ENCODE measurements at places on chromosomes 7 and 10. TPM values are rescaled to one million over a fixed set of nuclear protein-coding genes. Genes with fewer than 3 reads are reported as not detected.

DNA sequence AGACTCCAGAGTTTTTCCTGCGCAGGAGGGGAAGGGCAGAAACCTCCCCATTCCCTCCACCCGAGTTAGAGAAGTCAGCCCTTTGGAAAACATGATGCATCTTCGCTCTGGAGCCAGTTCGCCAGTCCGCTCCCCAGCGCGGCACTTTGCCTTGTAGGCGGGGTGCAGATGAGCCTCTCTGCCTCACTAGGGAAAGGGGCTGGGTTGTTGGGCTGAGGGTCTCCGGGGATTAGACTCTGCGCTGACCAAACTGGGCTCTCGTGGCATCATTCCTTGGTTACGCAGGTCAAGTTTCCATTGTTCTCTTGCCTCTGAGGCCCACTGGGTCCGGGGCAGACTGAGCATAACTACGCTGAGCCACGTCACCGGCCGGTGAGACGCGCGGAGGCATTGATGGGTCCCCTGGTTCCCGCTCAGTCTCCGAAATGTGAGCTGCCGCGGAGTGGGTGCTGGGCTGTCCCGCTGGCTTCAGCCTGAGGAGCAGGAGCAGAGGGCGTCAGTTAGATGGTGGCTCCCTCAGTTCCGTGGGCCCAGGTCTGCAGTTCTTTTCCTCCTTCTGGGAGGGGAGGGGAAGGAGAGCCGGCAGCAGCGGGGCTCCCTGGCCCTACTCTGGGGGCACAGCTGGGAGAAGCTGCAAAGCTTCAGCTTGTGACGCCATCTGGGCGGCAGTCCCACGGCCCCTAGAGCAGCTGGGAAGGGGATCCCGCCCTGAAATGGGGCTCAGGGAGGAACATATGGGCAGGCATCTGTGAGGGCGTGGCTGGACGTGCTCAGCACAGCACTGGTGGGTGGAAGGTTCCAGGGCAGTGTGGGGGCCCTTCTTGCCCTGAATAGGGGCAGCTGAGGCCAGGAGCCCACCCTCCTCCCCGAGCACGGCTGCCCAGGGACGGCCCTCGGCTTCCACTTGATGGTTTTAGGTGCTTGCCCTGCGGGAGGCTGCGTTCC is 121.3 kb upstream of the BTBD16 start:
- DNase-seq, result no peak

The PAPOLB gene
- total RNA-seq, result not detected

DNA sequence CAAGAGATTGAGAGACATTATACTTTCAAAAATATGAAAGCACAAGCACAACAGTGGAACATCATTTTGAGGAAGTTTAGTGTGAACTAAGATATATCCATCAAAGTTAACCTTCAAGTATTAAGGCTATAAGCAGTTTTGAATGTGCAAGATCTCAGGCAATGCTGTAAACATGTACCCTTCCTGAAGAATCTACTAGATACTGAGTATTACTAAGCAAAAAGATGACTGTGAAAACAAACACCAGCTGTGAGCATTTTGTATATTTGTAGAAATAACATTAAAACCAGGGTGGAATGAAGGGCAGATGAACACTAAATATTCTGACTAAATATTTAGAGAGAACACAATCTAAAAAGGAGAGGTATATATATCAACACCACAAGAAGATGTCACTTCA is 41.3 kb upstream of the ADRA2A start:
- no peak for DNase-seq

DNA sequence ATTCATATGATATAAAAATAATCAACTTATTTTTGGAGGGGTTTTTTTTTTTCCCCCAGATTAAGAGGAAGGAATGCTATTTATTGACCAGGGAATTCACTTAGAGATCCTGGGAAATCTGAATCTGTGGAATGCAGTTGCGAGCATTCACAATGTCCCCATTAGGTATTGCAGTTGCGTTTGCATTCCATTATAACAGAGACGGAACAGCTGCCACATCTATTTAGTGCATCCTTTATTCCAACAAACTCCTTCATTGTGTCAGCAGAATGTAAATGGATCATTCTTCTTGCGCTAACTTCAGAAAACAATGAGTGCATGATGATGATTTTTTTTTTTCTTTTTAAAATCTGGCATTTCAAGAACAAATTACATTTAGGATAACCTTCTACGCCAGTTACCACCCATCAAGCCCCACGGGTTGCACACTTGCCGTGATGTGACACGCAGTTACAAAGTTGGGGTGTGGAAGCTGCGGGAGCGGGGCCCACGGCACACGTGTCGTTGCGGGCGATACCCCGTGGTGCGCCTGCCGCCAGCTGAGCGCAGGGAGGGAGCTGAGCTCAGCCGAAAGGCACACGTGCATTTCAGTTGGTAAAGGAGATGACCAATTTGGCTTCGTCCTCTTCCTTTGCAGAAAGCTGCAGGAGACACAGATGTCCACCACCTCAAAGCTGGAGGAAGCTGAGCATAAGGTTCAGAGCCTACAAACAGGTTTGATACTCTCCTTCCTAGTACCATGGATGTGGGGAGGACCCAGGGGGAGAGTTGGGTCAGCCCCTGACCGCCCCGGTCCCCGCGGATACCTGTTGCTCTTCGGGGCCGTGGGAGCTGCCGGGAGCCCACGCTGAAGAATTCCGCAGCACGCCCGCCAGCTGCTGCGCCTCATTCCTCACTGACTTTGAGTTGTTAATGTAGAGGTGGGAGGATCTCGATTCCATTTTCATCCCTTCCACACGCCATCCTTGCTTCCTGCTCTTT is 175.3 kb upstream of the SH2B2 start:
- no peak for DNase-seq

DNA sequence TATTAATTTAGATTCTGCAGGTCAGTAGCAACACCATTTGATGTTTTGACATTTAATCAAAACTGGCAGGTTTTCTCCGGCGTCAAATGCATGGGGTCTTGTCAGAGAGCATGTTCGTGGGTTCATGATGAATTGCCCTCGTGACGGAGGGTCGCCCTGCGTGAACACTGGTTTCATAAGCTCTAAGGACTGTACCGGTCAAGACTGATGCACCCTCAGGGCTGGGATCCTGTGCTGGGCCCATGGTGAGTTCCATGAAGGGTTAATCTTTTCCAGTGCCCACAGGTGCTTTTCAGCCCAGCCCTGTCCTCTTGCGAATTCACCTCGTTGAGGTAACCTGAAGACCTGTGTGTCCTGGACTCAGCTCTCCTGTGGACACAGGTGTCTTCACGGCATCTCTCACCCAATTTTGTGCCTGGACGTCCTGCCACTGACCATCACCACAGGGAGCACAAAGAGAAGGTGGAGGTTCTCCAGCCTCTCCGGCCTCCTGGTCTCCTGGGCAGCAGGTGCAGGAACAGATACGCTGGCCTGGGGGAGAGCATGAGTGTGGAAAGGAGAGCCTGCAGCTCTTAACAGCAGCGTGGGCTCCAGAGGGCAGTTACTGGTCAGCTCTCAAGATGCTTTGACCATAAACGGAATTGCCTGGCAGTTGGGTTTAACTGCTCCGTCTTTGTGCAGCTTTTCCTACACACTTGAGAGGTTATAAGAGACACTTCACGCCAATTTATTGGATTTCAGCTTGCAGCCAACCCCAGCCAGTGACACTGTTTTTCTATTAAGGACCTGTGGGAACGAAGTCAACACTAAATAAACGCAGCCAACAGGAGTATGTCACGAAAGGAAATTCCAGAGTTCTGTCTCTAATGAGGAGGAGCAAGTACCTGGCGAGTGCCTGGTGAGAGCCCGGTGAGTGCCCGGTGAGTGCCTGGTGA is 37.4 kb upstream of the CFAP46 start:
- no peak for DNase-seq

- DNase-seq, result no peak
These were observed 125.5 kb upstream of the POM121L12 start for GRCh38 chr7:52909935-52910334.

GRCh38 chr7:17939606-17940301 is 540 bp downstream of the SNX13 start:
- no peak for DNase-seq

DNA sequence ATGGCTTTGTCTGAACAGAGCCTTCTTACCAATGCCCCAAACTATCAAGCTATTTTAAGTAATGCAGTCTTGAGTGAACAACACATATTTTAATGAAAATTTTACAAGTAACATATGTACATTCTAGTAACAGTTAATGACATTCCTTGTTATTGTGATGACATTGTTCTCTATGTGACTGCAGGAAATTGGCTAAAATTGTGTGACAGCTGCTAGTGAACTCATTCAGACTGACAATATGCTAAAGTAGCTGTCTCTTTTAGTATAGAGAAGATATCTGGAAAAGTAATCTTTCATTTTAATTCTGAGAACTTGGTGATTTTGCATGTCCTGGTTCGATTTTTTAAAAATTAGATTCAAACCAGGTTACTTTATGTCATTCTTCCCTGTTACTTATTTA is 259.8 kb upstream of the MAGI2 start:
- DNase-seq, result no peak

DNA sequence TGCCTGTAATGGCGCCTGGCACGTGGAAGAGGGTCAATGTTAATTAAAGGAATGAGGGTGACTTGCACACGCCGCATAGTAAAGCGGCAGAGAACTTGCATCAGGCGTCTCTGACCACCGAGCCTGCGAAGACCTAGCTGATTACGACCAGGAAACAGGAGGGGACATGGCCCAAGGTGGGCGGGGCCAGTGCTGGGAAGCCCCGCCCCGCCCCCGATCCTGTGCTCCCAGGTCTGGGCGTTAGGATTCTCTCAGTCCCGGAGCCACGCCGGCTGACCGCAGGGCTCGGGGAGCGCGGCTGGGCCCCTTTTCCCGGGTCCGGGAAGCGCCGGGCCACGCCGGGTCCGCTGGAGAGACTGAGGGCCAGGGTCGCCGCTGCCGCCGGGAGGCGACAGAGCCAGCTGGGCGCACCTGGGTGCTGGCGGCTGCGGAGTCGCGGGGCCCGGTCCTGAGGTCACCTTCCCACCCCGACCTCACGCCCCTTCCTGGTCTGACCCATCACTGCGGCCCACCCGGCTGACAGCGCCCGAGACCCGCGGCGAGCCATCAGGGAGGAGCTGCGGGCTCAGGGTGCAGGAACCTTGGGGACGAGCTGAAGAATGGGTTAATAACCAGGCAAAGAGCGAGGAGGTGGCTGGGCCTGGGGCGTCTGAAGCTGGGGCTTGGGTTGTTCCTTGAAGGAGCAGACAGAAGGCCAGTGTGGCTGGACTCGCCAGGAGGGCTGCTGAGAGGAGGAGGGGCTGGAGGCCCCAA is 23.0 kb upstream of the GRID1 start:
- no peak for DNase-seq

- DNase-seq, result no peak
These were observed 60.7 kb downstream of the DGKB start for GRCh38 chr7:14841869-14842268.

- no peak for DNase-seq
These were observed 12.1 kb downstream of the BRAT1 start for GRCh38 chr7:2542916-2543871.

- DNase-seq, result no peak
These were observed 366.9 kb downstream of the TNS3 start for GRCh38 chr7:47215049-47215448.

The NPY4R gene
- total RNA-seq, result not detected
